Common myeloid progenitor, CD34-positive (primary cell): ENCODE measurements at places on chromosomes 11 and 22.

DNA sequence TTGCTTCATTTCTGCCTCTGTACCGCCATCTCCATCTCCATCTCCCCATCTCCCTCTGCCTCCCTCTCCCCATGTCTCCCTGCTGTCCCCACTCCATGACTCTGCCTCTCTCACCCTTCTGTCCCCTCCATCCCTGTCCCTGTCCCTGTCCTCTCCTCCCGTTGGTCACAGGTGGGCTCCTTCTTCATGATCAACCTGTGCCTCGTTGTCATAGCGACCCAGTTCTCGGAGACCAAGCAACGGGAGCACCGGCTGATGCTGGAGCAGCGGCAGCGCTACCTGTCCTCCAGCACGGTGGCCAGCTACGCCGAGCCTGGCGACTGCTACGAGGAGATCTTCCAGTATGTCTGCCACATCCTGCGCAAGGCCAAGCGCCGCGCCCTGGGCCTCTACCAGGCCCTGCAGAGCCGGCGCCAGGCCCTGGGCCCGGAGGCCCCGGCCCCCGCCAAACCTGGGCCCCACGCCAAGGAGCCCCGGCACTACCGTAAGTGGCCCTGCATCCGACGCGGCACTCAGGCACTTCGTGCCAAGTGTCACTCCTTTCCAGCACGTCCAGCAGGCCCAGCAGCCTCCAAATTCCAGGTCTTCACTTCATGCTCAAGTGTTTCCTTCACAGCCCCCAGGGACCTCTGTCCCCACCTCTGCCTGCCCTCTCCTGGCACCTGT, 76.0 kb downstream of the CACNA1I start:
- H3K4me3 ChIP-seq, result no peak overlapping the region
- no peak for DNase-seq
- no peaks in the 10 kb centered on the region for H3K4me1 ChIP-seq
- no peaks in the 10 kb centered on the region for H3K36me3 ChIP-seq
- H3K27me3 ChIP-seq, result peaks cover 3% of the 10 kb centered on the region

DNA sequence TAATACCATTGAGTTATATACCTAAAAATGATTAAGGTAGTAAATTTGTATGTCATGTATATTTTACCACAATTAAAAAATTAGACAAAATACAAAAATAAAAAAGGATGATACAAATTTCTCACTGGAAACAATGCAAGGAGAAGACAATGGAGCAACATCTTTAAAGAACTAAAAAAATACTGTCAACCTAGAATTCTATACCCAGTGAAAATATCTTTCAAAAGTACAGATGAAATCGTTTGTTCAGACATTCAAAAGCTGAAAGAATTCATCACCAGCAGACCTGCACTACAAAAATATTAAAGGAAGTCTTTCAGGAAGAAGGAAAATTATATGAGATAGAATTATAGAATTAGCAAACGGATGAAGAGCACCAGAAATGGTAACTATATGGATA, 9.8 kb upstream of the ASCL2 start:
- no peaks in the 10 kb centered on the region for H3K27me3 ChIP-seq
- no peaks in the 10 kb centered on the region for H3K4me1 ChIP-seq
- H3K36me3 ChIP-seq, result no peaks in the 10 kb centered on the region
- H3K27ac ChIP-seq, result no peak overlapping the region

GRCh38 chr22:44640618-44641155, 61.3 kb upstream of the PRR5 start:
- H3K4me1 ChIP-seq, result peaks cover 26% of the 10 kb centered on the region
- no peak for DNase-seq
- H3K27ac ChIP-seq, result no peak overlapping the region
- H3K36me3 ChIP-seq, result no peaks in the 10 kb centered on the region
- H3K4me3 ChIP-seq, result no peak overlapping the region

- H3K27ac ChIP-seq, result no peak overlapping the region
- DNase-seq, result no peak
- H3K36me3 ChIP-seq, result no peaks in the 10 kb centered on the region
- no peaks in the 10 kb centered on the region for H3K27me3 ChIP-seq
- H3K4me3 ChIP-seq, result no peak overlapping the region
- no peaks in the 10 kb centered on the region for H3K4me1 ChIP-seq
Observed at GRCh38 chr22:35705141-35705540, 12.5 kb upstream of the APOL5 start.

DNA sequence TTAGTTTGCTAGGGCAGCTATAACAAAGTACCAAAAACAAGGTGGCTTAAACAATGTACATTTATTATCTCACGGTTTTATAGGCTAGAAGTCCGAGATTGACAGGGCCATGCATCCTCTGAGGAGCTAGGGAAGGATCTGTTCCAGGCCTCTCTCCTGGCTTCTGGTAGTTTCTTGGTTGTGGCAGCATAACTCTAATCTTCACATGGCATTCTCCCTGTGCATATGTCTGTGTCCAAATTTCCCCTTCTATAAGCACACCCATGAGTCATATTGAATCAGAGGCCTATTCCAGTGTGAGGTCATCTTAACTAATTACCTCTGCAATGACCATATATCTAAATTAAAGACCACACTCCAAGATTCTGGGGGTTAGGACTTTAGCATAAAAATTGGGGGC, 31.3 kb upstream of the MMP13 start:
- H3K27me3 ChIP-seq, result no peaks in the 10 kb centered on the region
- no peak overlapping the region for H3K27ac ChIP-seq
- H3K4me3 ChIP-seq, result no peak overlapping the region
- DNase-seq, result no peak
- H3K36me3 ChIP-seq, result no peaks in the 10 kb centered on the region

GRCh38 chr11:58617976-58618557, 4.4 kb upstream of the CNTF start:
- peak; percentile 46 for DNase-seq
- H3K4me1 ChIP-seq, result no peaks in the 10 kb centered on the region
- H3K27ac ChIP-seq, result no peak overlapping the region
- peaks cover 85% of the 10 kb centered on the region for H3K36me3 ChIP-seq
- no peak overlapping the region for H3K4me3 ChIP-seq
- H3K27me3 ChIP-seq, result no peaks in the 10 kb centered on the region

DNA sequence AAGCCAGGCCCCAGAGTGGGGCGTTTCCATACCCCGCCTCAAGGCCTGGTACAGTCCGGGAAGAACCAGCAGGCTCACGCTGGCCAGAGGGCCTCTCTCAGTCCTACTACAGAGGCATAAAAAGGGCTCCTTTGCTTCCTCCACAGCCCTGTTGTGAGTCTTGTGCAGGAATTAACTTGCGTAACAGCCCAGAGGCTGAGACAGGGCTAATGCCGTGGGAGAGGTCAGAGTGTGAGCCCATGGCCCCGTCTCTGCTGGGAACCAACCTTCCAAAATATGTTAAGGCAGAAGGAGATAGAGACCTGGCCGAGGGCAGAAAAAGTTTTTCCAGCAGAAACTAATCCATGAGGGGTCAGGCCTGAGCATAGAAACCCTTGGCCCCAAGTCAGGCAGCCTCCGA, 19.9 kb upstream of the TMEM184B start:
- H3K36me3 ChIP-seq, result peaks cover 5% of the 10 kb centered on the region
- DNase-seq, result no peak
- no peaks in the 10 kb centered on the region for H3K27me3 ChIP-seq
- H3K4me1 ChIP-seq, result no peaks in the 10 kb centered on the region

DNA sequence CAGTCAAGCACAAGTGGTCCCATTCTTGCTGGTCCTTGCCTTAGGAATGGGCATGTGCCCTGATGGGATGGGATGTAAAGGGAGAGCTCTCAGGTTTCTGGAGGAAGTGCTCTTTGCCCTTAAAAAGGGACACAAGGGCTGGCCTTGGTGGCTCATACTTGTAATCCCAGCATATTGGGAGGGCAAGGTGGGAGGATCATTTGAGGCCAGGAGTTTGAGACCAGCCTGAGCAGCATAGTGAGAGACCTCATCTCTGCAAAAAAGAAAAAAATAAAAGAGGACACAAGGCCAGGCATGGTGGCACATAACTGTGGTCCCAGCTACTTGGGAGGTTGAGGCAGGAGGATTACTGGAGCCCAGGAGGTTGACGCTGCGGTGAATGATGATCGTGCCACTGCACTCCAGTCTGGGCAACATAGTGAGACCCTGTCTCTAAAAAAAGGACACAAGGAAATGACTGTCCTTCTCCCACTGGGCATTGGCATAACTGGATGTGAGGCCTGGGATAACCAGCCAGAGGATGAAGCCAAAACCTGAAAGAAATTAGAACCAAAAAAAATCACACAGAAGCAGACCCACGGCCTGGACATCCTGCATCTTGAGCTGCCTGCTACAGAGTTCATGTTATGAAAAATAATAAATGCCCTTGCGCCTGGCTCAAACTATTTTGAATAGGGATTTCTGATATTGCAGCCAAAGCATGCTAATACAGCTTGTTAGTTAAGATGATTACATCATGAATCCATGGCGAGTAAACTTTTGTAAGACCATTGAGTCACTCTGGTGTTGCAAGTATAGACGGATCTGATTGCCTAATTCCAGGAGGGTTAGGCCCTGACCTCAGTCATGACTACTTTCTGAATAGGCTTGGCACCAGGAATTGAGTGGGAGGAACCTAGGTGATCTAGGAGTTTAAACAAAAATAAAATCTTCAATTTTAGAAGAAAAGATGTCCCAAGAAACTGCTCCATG, 12.9 kb upstream of the CRKL start:
- peak; percentile 24 for DNase-seq
- no peaks in the 10 kb centered on the region for H3K4me1 ChIP-seq
- no peak overlapping the region for H3K4me3 ChIP-seq
- no peaks in the 10 kb centered on the region for H3K36me3 ChIP-seq
- H3K27ac ChIP-seq, result no peak overlapping the region

- H3K4me3 ChIP-seq, result no peak overlapping the region
- no peaks in the 10 kb centered on the region for H3K36me3 ChIP-seq
- H3K27ac ChIP-seq, result no peak overlapping the region
- no peaks in the 10 kb centered on the region for H3K4me1 ChIP-seq
- no peak for DNase-seq
Observed at GRCh38 chr11:71385091-71385490, 63.1 kb downstream of the DHCR7 start.

- no peaks in the 10 kb centered on the region for H3K27me3 ChIP-seq
- no peak overlapping the region for H3K4me3 ChIP-seq
- H3K4me1 ChIP-seq, result no peaks in the 10 kb centered on the region
- no peak overlapping the region for H3K27ac ChIP-seq
Observed at GRCh38 chr11:104846216-104846615, 52.0 kb downstream of the CASP12 start.
